ENCODE measurements at places on chromosomes 7 and 10.

- DNase-seq, result no peak
Measured at GRCh38 chr10:69096045-69096444, 8.1 kb downstream of the SRGN start.

- peak; percentile 56 for DNase-seq
Measured at GRCh38 chr10:132446661-132447445, 49.9 kb downstream of the PWWP2B start.

DNA sequence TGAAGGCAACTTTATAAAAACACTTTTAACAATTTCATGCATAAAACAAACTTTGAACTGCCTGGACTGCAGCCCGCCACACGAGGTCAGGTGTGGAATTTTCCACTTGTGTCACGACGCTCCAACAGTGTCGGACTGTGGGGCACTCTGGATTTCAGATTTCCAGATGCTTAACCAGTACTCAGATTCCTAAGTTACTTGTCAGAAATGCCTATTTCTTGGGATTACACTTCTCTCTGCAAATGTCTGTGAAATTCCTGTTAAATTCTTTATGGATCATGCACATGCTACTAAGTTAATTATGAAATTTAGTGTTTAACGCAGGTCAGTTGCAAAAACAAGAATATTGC is 473 bp upstream of the GPER1 start:
- DNase-seq, result no peak

DNA sequence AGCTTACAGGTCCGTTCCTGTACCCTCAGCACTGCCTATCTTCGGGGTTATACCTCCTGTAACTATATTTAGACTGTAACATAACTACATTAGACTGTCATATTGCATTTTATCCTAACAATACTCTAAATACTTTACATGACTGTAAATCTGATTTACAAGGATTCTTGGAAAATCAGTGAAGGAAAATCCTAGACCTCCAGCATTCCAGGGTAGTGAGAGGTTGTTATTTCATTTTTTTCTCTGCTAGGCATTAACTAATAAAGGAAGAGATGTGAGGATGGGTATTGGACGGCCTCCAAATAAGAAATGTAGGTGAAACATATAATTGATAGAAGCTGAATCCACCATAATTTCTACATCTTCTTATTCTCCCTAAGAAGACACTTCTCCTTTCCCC is 569.4 kb downstream of the CALN1 start:
- DNase-seq, result no peak

DNA sequence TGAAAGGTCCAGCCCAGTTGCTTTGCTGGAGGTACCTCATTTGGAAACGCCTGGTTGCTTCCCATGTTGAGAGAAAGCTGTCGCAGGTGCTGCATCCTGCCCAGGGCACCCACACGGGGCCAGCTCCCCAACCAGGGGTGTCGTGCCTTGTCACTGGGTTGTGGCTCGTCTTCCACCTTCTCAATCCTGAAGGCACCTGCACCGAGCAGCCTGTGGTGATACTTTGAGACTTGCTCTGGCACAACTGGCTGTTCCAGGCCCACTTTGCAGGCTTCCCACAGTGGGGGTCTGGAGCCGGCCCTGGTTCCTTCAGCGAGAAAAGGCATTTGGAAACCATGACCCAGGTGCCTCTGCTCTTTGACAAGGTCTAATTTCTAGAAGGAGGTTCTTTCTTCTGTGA is 197.3 kb upstream of the PPP2R2D start:
- no peak for DNase-seq

- no peak for DNase-seq
Measured at GRCh38 chr10:118980870-118981269, 48.6 kb upstream of the NANOS1 start.

- DNase-seq, result no peak
Measured at GRCh38 chr10:128211064-128211504, 84.9 kb upstream of the MKI67 start.

Data from stimulated activated CD4-positive, alpha-beta T cell treated with anti-CD3 and anti-CD28 coated beads, Interleukin-1b, Interleukin-23, amount 100 ng/mL, for 4 hours (primary cell).